Stimulated activated CD4-positive, alpha-beta T cell treated with anti-CD3 and anti-CD28 coated beads, Interleukin-2, amount 100 ng/mL, for 24 hours (primary cell): ENCODE measurements at places on chromosomes 3 and 15.

GRCh38 chr3:14461748-14462324 is 59.4 kb downstream of the SLC6A6 start:
- peak; percentile 38 for DNase-seq

- DNase-seq: peak; percentile 61
Observed at GRCh38 chr3:45597171-45597570, 2.6 kb downstream of the LIMD1 start.

DNA sequence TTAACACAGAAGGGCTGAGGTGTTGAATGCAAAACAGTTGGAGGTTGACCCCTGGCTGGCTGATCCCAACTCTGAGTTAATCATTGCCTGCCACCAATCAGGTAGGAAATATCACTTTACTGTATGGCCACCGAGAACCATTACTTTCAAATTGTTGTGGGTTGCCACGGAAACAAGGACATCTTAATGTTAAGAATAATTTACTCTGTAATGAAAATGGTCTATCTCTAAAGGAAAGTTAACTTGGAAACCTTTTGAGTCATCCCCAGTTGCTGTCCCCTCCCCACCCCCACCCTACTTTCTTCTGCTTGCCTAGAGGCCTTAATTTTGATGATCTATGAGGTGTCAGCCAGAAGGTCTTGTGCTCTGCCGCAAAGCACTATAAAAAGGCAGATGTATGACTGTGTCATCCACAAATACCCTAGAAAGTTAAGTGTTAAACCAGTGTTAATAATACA is 78.7 kb upstream of the SNRK start:
- no peak for DNase-seq

GRCh38 chr15:80404057-80404760 is at the start of gene ARNT2:
Gene ARNT2, plus strand, starts transcription at chr15:80404382. Its CDS starts 134 bp downstream, at chr15:80404516.
- DNase-seq: peak; percentile 10

GRCh38 chr3:54374214-54374852 is 252.0 kb downstream of the CACNA2D3 start:
- no peak for DNase-seq

DNA sequence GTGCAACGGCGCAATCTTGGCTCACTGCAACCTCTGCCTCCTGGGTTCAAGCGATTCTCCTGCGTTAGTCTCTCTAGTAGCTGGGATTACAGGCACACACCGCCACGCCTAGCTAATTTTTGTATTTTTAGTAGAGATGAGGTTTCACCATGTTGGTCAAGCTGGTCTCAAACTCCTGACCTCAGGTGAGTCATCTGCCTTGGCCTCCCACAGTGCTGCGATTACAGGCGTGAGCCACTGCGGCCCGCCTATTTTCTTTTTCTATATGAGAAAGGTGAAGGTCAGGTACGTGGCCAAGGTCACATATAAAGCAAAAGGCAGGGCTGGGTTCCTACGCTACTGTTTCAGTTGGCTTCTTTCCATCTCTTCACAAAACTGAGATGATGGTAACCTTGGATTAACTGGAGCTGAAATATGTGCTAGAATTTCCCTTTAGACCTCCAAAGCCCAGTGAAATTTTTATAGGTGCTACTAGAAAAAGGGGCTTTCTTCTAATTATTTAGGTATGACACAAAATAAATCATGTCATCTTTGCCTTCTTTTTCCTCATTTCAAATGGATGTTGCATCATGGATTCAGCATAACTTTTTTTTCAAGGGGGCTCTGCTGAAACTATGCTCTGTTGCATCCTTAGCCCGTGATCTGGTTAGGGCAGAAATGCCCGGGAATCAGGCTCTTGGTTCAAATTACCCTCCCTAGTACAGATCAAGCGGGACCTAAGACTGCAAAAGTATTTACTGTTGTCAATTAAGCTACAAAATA is 68.5 kb downstream of the MYO1E start:
- DNase-seq: no peak

GRCh38 chr3:59764171-59764570 is 714.3 kb upstream of the CFAP20DC start:
- no peak for DNase-seq

DNA sequence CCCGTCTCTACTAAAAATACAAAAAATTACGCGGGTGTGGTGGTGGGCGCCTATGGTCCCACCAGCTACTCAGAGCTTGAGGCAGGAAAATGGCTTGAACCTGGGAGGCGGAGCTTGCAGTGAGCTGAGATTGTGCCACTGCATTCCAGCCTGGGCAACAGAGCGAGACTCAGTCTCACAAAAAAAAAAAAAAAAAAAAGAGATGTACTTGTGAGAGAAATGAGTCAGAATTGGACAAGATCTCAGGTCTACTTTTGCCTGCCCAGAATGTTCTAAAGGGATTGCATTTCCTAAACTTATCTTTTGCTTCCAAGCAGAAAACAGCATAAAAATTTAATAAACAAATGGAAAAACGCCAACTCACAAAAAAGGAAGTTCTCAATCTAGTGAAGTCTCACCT is 167.5 kb downstream of the NR2F2 start:
- no peak for DNase-seq

DNA sequence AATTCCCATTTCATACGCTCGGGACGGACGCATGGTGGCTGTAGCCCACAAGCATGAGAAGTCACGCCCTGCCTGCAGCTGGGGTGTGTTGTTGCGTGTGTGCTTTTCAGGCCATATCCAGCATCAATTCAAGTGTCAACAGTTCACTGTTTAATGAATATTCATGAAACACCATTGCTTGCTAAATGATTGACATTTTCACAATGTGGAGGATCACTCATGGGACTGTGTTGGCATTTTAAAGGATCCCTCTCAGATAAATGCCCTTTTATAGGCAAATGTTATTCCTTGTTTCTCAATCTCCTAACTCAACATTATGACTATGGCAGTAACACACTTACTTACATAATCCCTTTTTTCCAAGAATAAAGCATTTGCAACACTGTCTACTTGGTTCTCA is 511.3 kb downstream of the GABRG3 start:
- no peak for DNase-seq

DNA sequence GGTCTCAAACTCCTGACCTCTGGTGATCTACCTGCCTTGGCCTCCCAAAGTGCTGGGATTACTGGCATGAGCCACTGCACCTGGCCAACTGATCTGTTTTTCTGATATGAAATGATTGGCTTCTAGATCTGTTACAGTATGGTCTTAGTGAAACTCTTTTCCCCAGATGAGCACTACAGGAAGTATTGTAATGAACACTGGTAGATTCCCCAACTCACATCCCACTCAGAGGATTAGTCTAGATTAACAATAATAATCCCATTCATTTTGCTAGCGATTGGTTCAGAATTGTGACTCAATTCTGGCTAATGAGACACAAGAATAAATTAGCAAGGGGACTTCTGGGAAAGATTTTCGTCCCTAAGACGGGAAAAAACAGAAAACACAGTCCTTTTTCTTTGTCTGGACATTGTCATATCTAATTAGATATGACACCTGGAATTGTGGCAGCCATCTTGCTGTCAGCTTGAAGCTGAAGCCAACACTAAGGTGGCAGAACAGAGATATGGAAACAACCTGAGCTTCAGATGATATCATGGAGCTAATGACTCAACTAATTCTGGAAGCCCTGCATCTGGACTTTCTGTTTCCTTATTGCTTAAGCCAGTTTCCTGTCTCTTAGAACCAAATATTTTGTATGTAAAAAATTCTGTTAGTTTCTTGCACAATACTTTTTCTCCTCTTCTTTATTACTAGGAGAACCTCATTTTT is 17.4 kb upstream of the NPTN start:
- no peak for DNase-seq

DNA sequence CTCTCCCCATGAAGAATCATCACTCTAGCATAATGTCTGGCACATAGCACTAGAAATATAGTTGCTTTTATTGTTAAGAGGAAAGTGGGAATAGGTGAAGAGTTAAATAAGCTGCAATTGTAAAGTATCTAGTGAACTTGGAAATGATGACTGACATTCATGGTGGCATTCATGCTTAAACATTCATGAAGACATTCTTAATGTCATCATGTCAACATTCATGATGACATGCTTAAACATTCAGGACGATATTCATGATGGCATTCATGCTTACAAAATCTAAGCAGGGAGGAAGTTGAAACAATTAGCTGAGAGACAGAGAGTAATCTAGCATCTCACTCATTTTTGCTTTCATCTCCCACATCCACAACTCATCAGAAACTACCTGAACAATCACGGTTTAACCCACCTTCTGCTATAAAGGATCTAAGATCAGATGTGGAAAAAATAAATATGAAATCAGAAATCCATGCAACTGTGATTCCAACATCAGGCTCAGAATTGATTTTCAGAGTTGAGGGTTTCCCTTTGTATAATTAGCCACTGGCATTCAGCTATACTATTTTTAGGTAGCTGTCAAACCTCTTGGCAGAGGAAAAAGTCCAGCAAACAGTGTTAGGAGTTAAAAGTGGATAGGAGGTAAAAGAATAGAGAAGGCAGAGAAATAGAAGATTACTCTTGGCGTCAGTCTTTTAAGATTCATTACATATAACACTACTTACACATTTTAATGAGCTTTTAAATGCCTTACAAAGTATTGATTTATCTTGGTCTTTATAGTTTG is 3.5 kb downstream of the DRD3 start:
- DNase-seq: no peak

DNA sequence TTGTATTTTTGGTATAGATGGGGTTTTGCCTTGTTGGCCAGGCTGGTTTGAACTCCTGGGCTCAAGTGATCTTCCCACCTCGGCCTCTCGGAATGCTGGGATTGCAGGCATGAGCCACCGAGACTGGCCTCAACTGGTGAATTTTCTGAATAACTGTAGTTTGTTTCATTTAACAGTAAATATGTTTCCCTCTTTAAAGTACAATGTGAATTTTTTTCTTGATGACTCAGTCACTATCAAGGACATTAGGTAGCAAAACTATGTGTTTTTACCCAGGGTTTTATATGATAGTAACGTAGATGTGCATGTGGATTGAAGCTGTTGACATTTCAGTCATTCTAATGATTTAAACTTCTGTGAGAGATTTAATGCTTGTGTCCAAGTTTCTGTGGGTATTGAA is 40.2 kb upstream of the MAPKBP1 start:
- no peak for DNase-seq

DNA sequence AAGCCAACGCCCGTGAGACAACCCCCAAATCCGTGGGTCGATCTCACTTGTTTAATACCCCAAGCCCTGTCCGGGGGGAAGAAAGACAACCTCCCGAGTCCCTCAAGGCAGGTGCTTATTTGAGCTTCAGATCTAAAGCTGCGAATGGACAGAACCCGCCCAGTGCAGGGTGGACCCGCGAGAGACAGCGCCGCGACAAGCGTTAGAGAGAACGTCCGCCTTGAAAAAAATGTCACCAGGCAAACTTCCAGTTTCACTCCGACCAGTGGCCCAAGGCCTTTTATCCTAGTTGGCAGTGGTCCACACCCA is 740 bp upstream of the OXSR1 start:
- no peak for DNase-seq
